ENCODE measurements at places on chromosomes 4 and X. TPM values are rescaled to one million over a fixed set of nuclear protein-coding genes. Genes with fewer than 3 reads are reported as not detected.

- DNase-seq: no peak
Observed at GRCh38 chrX:153983321-153983801, 10.8 kb downstream of the TMEM187 start.

GRCh38 chr4:48602222-48602621, 112.2 kb downstream of the ZAR1 start:
- no peak for DNase-seq

GRCh38 chr4:15488658-15489470, 19.2 kb downstream of the CC2D2A start:
- no peak for DNase-seq

DNA sequence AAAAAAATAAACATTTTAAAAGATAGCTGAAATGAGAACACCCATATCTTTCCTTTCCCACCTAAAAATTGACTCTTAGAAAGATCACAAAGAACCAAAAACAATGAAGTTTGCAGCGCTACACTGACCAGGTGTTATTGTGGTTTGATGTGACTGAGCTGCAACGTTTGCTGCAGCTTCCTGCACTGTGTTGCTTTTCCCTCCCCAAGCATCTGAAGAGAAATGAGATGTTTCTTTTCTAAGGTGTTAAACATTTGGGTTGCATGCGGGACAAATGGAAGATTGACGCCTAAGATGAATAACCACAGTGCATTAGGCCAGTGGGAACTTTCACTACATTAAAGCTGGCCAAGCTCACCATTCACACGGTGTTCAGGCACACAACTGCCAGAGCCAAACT, 8.9 kb downstream of the LEF1 start:
- no peak for DNase-seq

GRCh38 chr4:8681391-8681790, 88.8 kb downstream of the CPZ start:
- DNase-seq: no peak

DNA sequence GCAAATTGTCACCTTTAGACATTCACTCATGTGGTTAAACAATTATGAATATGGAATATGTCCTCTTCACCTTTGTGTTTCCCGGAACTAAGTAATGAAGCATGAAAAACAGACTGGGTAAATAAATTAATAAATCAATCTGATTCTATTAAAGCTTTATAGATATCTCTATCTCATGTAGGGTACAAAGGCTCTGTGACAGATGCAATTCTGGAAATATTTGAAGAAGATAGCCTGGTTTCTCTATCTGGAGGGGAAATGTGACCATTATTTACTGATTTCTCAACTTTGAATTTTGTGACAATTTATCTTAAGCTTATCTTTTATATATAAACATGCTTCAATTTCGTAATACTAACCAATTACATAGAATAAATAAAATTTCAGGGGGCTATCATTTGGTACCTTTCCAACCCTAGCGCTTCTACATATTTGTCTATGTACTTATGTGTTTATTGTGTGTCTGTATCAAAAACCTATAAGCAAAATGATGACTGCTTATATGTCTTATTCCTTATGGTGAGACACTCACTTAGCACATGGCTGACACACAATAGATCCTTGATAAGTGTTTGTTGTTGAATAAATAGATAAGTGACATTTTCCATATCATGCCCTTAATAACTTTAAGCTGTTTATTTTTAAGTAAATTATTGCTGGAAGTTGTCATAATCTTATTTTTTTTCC, 9.9 kb downstream of the CTSO start:
- no peak for DNase-seq

- no peak for DNase-seq
Observed at GRCh38 chr4:106194801-106195200, 121.2 kb downstream of the TBCK start.

DNA sequence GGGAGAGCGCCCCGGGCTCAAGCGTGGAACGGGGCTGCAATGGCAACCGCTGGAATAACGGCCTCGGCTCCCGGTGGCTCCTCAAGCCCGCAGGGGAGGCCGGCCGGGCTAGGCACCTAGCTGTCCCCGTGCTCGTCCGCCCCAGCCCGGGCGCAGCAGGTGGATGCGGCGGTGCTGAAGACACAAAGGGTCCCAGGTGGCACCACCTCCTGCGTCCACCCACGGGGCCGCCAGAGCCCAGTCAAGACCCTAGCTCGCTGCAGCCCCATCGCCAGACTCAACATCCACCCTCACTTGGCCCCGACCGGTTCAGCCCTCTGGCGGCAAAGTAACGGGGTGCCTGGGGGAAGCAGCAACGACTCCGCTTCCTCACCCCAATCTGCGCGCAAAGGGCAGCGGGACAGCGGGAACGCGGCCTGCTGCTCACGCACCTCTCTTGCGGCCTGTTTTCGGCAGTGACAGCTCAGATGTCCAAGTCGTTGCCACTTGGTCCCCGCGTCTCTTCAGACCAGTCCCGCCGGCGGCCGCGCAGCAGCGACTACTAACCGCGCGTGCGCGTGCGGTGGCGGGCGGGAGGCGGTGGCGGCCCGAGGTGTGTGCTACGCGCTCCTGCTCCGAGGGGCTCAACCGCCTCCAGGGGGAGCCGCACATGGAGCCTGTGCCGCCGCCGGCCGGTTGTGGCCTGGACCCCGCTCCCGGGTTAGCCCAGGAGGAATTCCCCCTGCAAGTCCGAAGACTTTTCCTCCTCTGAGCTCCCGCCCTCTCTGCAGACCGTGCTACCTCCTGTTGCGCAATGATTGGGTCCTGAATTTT, at the start of gene CLGN:
Gene CLGN, minus strand, starts transcription at position 543 of the 813 bp plus-strand sequence. CDS start 14,570 bp downstream, outside the sequence.
- peak; percentile 23 for DNase-seq

- DNase-seq: no peak
Observed at GRCh38 chr4:169957785-169958184, 68.4 kb downstream of the MFAP3L start.

GRCh38 chr4:95129821-95130311, 372.1 kb downstream of the BMPR1B start:
- no peak for DNase-seq

DNA sequence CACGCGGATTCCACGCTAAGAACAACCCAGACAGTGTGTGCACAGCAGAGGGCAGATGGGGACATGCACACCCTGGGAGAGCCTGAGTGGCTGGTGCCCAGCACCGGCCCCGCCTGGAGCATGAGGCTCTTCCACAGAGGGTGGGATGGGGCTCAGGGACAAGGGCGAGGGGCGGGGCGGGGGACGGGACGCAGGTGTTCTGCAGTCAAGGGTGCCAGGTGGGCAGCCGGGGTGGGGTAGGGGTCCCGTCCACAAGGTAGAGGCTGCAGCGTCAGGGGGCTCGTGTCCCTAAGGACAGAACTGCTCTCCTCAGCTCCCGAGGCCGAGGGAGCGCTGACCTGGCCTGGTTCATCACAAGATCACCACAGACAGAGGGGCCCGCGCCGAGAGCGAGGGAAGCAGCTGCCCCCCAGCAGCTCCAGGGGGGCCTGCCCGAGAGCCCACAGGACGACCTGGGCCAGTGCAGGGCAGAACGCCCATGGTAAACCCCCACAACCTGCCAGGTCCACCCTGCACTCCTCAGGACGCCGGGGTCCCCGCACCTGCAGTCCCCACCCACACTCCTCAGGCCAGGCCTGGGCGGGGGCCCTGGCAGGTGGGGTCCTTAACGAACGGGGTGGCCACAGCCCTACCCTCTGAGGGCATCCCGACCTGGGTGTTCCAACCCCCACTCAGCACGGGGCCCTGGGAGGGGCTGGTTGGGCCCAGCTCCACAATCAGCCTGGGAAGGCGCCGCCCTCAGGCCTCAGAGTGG, 26.7 kb downstream of the CTBP1 start:
- DNase-seq: no peak

GRCh38 chrX:41250867-41251266, 83.1 kb upstream of the DDX3X start:
- no peak for DNase-seq

GRCh38 chr4:184838249-184839074, 12.7 kb upstream of the ACSL1 start:
- DNase-seq: no peak

The PLAC8 gene
- 11.8 TPM for total RNA-seq

The CHIC1 gene
- total RNA-seq: 8.0 TPM

The PDZD4 gene
- total RNA-seq: 1.4 TPM

Measured in activated T-cell treated with anti-CD3 and anti-CD28 coated beads, Interleukin-2, amount 50 U/mL, for 4 hours (primary cell).